ENCODE measurements at places on chromosomes 2 and 18.

DNA sequence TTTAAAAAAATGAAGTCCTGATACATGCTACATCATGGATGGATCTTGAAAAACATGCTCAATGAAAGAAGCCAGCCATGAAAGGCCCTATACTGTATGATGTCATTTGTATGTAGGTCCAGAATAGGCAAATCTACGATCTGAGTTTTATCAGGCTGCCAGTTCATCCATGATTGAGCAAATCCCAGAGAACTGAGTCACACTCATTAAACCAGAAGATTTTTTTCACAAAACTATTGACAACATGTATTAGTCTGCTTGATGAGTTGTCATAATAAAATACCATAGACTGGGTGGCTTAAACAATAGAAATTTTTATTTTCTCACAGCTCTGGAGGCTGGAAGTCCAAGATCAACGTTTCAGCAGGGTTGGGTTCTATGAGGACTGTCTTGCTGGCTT lies 130.7 kb downstream of the MREG start:
- DNase-seq, result no peak

DNA sequence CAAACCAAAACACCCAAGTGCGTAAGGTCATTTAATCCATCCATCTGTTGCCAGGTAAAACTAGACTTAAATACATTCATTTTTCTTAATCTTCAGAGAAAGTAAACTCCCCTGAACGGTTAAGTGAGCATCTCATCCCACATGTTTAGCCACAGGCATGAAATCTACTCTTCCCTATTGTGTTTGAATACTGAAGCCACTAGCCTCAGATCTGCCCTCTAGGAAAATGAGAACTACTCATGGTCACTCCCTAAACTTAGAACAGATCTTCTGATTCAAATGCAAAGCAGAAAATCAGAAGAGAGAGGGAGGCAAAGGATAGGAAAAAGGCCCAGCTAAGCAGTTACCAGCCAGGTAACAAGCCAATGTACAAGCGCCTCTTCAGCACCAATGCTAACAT lies 7.1 kb downstream of the TMEM247 start:
- no peak for DNase-seq

- no peak for DNase-seq
Measured at GRCh38 chr18:43175257-43175656, 59.8 kb upstream of the RIT2 start.

DNA sequence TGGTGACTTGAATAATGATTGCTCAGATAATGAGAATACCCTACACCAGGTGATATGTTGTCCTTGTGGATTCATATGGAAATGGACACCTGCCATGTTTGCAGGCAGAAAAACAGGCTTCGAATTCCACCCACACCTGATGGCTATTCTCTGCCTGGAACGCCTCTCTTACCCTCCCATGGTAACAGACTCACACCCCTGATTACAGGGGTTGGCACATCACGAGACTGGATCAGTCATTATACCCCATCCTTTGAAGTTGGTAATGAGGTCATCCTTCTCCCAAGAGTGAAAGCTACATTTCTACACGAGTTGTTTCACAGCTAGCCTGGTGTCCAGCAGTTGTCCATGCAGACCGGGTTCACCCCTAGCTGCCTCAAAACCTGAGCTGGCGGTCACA lies 71.4 kb upstream of the MBOAT2 start:
- DNase-seq, result no peak

DNA sequence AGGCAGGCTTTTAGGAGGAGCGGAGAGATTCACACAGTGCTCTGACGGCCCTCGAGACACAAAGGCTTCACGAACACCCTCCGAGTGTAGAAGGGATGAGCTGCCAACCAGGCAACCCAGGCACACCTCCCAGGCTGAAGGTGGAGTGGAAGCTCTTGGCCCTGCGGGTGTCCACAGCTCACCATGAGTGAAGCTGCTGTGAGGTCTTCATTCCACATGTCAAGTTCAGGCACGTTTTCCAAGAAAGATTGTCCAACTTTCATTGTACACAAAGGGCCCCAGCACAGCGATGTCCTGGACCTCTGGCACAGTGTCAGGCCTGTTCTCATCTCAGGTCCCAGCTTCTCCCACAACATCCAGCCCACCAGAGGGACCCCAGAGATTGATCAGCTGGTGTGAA lies 13.4 kb downstream of the PARD6G start:
- no peak for DNase-seq

DNA sequence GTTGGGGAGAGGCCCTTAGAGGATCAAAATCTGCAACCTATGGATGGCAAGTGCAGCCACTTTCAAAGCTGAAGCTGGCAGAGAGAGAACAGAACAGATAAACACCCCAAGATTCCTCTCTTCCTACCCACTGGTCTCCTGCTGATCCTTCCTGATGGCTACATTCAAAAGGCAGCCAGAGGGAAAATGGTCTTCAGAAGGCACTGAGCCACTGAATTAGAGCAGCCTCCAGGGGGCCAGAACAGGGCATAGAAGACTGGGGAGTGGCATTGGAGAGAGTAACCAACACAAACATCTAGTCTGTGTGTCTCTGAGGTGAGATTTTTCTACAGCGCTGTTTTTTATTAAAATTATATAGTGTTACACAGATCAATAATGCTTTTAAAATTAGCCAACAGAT lies 432.6 kb downstream of the PARD3B start:
- DNase-seq, result no peak

DNA sequence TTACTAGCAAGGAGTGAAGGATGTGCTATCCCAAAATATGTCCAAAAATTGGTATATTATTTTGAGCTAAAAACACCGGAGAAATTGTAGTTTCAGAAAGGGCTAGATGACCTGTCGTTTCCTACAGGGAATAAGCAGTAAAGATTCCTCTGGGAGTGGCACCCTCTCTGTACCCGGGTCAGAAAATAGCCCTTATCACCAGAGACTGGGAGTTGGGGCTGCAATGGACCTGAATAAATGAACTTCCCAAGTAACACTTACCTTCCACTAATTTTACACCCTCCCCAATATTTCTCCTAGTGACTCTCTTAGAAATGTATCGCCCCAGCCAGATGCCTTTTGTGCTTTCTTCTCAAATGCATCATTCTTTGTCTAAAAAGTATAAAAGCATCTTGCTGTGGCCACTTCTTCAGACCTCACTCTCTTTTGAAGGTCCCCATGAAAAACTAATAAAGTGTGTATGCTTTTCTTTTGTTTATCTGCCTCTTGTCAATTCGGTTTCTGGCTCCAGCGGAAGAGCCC lies 734 bp upstream of the RMC1 start:
- no peak for DNase-seq

- DNase-seq, result no peak
Measured at GRCh38 chr2:164896226-164896625, 54.6 kb upstream of the COBLL1 start.

GRCh38 chr18:9952633-9953416 lies 39.0 kb downstream of the VAPA start:
- DNase-seq, result no peak
